ENCODE measurements at places on chromosomes 12 and 14. TPM values are rescaled to one million over a fixed set of nuclear protein-coding genes. Genes with fewer than 3 reads are reported as not detected.

Gene FGF6
- polyA plus RNA-seq, result not detected

Gene ART4
- polyA plus RNA-seq, result not detected

Gene KRT83
- polyA plus RNA-seq, result not detected

Gene ACOT6
- not detected for polyA plus RNA-seq

Gene ALDH1L2
- polyA plus RNA-seq, result 1.8 TPM

Gene FRMD6
- 116 TPM for polyA plus RNA-seq

DNA sequence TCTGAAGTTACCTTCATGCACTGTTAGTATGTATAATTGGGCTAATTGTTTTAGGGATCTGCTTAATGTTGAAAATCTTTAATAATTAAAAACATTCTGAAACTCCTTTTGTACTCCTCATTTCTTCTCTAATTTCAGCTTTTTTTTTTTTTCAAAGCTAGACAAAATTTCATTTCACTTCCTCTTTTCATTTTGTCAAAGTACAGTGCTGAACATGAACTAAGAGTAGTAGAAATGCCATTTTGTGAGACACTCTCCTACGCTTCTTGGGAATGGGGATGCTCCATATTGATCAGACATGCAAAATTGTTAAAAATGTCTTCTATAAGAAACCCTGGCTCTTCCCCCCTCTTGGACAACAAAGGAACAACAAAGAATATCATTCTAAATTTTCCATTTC, 1.7 kb downstream of the ABCD2 start:
- no peak for DNase-seq

DNA sequence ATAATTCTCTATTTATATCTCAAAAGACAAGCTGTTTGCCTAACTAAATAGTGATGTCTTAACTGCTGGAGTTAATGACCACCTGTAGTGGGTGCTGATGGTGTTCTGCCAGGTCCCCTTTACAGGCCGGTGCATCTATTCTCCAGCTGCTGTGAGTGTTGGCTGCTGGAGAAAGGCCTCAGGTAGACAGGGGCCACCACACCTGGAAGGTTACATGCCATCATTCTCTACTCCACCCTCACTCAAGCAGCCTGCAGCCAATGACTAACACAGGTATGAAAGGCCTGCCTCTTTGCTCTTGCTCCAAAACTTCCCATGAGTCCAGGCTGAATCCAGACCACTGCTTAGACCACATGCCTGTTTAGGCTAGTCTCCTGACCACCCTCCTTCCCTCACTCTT, 73.9 kb downstream of the RPS6KA5 start:
- DNase-seq, result peak; percentile 69

DNA sequence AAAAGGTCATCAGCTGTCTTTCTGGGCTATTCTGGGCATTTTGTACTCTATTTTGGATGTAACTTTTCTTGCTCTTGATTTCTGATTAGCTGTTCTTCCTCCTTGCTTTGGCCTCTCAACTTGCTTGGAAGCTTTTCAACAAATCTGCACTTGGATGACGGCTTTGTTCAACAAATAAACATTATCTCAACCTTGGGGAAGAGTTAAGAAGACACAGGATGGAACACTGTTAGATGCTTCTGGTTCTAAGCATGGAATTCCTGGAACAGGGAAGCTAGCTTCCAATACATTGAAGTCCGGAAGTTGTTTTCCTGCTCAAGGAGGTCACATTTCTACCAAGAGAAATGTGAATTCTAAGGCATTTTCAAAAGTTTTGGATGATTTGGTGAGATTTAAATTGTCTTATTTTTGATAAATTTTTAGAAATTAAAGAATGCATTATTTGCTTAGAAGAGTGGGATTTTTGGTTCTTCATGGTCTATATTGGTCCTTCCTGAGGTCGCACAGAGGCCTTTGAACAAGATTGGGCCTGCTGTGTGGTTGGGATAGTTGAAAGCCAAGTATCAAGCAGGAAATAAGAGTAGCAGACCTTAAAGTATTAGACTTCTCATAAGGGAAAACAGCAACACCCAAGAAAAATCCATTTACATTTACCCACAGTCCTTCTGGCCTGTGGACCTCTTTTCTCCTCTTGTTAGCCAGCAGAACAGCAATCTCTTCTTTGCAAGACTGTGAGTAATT, 59.2 kb downstream of the PPFIBP1 start:
- DNase-seq, result no peak

- DNase-seq, result no peak
Measured at GRCh38 chr14:41343857-41344256, 262.8 kb upstream of the LRFN5 start.

DNA sequence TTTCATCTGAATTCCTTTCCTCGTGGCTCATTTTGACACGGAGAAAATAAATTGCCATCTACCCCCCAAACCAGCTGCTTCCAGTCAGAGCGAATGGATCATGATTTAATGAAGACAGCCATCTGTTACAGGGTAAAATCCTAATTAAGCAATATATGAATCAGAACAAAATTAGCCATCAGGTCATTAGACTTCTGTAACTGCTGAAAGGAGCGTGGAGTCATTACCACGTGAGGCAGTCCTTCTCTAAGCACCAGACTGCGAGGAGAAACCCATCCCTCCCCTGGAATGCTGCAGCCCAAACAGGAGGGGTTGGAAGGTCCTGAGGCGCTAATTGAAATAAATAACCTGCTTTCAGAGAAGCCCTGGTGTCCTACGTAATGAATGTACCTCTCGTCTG, 51.1 kb upstream of the TCL1A start:
- no peak for DNase-seq

DNA sequence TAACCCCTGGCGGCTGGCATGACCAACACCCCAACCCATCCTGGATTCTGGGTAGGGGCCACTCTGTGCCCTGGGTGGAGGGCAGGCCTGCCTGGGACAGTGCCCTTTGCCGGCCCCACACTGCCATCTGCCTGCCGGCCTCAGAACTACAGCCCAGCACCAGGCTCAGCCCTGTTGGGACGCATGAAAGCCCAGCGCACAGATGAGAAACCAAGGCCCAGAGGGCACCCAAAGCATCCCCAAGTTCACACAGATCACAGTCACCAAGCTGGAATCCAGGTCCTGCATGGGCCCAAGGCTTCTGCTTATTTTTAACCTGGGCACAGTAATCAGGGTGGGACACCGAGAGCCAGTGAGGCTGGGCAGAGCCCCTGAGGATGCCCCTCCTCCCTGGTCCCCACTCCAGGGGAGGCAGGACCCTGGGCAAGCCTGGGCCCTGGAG, 26.2 kb downstream of the RFLNA start:
- peak; percentile 13 for DNase-seq

- no peak for DNase-seq
Measured at GRCh38 chr12:120943482-120943881, 34.9 kb upstream of the HNF1A start.

GRCh38 chr14:64973826-64974225, 1.7 kb upstream of the RAB15 start:
- DNase-seq, result no peak

DNA sequence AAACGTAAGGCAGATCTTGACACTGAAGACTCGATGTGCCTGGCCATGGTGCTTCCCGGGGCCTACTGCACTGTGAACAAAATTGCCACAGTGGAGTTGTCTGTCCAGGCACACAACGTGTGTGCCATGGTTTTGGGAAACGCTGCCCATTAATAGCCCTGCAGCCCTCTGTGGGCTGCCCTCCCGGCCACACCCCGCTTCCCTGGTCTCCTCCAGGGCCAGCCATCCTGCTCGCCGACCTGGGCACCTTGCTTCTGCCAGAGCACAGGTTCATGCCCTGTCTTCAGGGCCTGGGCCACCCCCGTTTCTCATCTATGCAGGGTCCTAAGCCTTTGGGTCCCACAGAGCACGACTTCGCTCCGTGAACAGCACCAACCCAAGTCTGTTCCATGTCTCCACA, 18.9 kb downstream of the MEG3 start:
- no peak for DNase-seq

GRCh38 chr14:68771631-68772030, 21.2 kb downstream of the ZFP36L1 start:
- DNase-seq, result no peak
